ENCODE measurements at places on chromosomes 2 and 18.

DNA sequence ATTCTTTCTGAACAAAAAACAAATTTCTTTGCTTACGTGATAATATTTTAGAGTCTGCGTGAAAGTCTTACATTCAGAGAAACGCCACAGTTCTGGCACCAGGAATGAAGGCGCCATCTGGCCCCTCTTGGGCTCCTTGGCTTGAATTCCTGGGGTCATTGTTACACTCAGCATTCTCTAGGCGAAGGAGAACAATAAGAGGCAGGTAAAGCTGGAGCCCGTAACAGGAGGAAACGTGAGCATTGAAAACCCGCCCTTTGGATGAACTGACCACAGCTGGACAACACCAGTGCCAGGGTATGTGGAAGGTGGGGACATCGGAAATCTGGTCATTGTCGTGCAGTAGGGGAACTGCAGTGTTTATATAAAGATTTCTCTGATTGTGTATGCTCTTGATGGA lies 144.8 kb downstream of the RNF152 start:
- no peak for DNase-seq

GRCh38 chr2:10033251-10034006 lies 9.9 kb upstream of the KLF11 start:
- DNase-seq, result no peak

DNA sequence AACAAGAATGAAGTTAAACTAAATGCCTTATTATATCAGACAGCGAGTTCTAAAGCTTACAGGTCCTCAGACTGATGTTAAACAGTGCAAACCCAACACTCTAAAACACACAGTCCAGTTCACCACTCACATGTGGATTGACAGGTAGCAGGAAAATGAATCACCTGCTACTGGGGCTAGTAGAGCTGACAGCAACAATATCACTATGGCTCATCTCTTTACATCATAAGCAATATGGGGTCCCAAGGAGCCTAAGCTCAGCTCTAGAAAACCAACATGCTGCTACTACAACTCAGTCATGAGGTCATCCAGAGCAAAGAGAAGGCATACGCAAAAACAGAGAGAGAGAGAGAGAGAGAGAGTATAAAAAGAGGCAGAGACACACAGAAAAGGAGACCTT lies 145.4 kb downstream of the NBAS start:
- no peak for DNase-seq

DNA sequence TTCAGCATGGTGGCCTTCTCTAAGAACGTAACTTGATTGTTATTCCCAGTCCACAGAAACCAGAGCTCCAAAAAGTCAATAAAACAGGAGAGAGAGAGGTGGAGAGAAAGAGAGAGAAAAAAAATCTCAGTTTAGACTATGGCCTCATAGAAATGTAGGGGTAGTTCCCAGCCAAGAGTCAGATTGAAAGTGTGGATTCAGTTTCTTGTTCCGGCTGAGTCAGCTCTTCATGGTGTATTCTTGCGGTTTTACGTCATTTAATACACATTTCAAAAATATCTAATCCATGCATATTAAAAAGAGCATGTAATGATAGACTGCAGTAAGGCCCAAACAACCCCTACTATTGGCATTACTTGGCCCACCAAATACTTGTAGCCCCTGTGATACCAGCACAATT lies 303.9 kb downstream of the ETAA1 start:
- DNase-seq, result no peak

DNA sequence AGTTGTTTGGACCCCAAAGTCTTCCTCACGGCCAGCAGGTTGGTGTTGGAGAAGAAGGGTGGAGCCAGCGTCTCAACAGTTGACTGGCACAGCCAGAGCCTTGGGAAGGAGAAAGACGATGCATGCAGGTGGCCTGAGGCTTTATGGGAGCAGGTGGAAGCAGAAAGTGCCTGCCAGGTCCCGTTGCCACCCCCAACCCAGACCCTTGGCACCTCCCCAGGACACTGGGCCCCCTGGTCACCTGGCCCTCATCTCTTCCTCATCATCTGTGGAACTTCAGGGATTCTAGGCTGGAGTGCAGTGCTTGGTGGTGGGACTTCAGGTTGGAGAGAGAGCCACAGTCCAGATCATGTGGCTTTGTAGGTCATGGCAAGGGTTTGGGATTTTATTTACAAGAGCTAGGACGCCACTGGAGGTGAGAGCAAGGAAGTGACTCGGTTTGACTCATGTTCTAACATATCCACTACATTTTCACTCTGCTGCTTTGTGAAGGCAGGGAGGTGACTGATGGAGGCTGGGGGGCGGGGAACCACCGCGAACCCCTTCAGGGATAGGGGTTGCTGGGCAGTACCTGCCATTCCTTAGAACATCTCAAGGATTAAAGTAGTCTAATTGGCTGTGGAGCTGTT lies 62.5 kb upstream of the B3GNT7 start:
- DNase-seq, result no peak

All from activated gamma-delta T cell treated with anti-CD3 and anti-CD28 coated beads, Interleukin-2, amount 50 U/mL, for 16 hours (primary cell).